Stimulated activated CD4-positive, alpha-beta T cell treated with anti-CD3 and anti-CD28 coated beads, TNF-alpha, amount 100 ng/mL, for 1 hour (primary cell): ENCODE measurements at places on chromosomes 2 and 18.

- DNase-seq = no peak
Observed at GRCh38 chr2:44730593-44730992, 210.9 kb upstream of the SIX3 start.

- no peak for DNase-seq
Observed at GRCh38 chr2:53314718-53315117, 452.9 kb upstream of the CHAC2 start.

GRCh38 chr2:207510148-207510547, 19.6 kb upstream of the CREB1 start:
- DNase-seq = no peak

GRCh38 chr2:160399880-160400279, 93.7 kb downstream of the RBMS1 start:
- DNase-seq = no peak

- no peak for DNase-seq
Observed at GRCh38 chr2:154455166-154455565, 243.3 kb upstream of the KCNJ3 start.

DNA sequence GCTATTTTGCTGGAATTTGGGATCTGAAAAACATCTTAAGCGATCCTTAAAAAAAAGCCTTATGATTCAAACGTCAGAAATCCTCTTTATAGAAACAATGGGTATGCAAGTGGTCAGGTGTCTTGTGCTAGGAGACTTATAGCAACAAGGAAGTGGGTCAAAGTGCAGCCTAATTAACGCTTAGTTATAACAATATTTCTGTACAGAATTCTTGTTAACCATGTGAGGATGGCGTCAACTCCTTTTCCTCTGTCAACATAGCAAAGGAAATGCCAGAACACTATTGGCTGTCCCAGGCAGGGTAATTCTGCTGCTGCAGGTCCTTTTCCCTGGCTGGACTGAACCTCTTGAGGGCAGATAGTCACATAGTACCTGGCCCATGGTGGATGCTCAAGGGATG, 189.4 kb downstream of the MSH2 start:
- DNase-seq = no peak

GRCh38 chr18:22171258-22172119, 2.1 kb downstream of the GATA6 start:
- no peak for DNase-seq

- no peak for DNase-seq
Observed at GRCh38 chr2:214796911-214797310, 12.6 kb downstream of the BARD1 start.

DNA sequence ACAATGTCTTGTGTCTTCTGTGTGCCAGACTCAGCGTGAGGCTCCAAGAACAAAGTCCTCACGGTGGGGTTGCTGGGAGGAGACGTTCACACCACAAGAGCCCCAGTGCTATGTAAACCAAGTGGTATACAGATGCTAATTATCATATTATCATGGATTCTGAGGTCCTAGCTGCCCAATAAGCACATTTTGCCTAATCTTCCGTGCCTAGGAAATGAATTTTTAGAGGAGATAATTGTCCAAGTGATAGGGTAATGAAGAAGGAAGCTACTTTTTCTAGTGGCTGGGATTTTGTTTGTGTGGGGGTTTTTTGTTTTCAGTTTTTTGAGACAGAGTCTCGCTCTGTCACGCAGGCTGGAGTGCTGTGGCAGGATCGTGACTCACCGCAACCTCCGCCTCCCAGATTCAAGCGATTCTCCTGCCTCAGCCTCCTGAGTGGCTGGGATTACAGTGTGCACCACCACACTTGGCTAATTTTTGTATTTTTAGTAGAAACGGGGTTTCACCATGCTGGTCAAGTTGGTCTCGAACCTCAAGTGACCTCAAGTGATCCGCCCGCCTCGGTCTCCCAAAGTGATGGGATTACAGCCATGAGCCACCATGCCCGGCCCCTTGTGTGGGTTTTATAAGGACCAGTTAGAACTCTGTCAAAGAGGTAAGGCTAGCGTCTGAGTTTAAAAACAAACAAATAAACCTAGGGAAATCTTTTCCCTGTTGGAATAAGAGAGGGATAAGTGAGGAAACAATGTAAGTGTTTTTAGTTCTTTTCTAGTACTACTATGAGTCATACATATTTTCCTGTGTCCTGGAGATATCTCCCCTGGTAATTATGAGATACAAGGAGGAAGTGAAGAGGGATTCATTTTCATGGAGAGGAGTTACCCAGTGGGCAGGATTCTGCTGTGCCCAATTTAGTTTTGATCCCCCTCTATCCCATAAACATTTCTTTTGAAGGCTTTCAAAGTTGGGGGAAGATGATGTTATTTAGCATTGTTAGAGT, 9.5 kb upstream of the SMAD7 start:
- DNase-seq = no peak

DNA sequence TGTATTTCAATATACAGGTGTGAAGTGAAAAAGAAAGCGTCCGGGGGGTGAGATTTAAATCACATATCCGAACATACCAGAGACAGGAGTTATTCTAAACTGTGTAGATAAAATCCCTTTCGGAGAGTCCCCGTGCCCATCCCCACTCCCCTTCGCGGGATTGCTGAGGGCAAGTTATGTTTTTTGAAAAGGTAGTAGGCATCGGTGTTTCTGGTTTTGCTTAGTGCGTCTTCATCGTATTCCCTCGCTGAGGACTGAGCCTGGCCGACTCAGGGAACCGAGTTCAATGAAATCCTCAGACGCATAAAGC, 583.4 kb downstream of the ZEB2 start:
- DNase-seq = no peak

DNA sequence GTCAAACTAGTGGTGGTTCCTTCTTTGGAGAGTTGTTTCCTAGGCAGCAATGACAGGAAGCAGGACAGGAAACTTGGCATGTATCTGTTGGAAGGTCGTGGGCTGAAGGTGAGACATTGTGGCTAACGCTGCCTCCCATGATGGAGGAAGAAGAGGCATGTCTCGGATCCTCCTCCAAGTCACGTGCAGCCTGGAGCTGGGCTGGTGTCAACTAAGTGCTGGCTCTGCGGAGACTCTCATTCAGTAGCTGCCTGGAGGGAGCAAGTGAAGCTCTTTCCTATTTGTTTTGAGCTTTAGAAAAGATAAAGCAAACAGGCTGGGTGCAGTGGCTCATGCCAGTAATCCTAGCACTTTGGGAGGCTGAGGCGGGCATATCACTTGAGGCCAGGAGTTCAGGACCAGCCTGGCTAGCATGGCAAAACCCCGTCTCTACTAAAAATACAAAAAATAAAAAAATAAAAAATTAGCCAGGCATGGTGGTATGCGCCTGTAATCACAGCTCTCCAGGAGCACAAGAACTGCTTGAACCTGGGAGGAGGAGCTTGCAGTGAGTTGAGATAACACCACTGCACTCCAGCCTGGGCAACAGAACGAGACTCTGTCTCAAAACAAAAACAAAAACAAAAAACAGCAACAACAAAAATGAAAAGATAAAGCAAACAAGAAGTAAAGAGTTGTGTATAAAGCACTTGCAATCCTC, 28.2 kb upstream of the INO80C start:
- DNase-seq = no peak

DNA sequence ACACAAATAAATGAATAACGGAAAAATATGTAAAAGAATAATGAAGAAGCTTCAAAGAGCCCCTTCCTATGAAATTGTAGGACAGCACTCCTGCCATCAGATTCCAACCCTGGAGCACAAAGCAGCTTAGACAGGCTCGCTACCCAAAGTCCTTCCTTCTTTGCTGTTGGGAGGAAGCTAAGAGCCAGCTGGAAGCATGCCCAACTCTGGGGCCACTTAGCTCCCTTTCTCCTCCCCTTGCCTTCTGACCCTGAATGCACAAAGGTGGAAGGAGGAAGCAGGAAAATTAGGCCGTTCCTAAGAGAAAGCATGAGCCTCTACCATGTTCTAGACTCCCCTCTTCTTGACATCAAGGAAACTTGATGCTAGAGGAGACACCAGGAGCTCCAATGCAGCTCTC, 700.8 kb downstream of the RNF144A start:
- no peak for DNase-seq

DNA sequence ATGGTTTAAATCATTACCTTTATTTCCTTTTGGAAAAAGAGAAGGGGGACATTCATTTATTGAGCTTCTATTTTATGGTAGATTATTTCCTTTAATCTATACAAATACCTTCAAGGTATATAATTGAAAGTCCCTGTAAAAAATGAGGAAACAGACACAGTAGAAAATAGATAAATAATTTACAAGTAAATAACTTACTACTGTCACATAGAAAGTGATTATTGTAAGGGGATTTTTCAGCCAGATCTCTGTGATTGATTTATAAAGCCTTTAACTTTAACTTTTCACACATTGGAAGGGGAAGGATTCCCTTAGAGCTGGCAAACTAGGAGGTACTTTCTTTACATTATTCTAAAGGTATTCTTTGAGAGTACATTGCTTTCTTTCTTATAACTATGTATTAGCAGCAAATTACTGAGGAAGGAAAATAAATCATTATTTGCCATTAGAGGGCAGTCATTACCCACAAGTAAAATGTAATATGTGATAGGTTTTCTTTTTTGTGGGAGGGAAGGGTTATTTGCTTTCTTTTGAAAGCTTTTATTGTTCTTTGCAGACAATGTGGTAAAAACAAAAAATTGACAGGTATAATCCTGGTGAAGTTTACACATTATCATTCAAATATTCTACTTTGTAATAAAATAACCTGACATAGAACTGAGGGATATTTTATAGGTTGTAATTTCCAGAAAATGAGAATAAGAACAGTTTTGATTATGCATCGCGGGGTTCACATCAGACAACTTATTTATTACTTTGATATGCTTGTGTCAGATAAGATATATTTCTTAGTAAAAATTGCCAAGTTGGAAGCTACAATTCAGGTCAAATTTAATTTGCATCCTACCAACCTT, 24.8 kb upstream of the RPE start:
- no peak for DNase-seq

DNA sequence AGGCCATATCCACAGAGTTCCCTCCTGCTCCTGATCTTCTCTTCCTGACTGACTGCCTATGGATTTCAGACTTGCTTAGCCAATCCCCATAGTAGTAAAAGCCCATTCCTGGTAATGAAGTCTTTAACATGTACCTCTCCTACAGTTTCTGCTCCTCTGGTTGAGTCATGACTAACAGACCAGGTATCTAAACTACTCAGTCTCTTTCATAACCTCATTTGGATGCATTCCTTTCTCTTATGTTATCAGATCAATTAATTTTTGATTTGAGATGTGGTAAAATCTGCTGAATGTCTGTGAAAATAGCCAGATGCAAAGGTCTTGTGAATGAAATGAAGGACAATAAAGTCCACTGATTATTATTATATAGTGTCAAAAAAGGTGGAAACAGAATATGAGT, 198.0 kb downstream of the NBAS start:
- DNase-seq = no peak

- DNase-seq = no peak
Observed at GRCh38 chr2:101012706-101013181, 10.7 kb downstream of the RPL31 start.
